ENCODE measurements at places on chromosomes 12 and 14.

DNA sequence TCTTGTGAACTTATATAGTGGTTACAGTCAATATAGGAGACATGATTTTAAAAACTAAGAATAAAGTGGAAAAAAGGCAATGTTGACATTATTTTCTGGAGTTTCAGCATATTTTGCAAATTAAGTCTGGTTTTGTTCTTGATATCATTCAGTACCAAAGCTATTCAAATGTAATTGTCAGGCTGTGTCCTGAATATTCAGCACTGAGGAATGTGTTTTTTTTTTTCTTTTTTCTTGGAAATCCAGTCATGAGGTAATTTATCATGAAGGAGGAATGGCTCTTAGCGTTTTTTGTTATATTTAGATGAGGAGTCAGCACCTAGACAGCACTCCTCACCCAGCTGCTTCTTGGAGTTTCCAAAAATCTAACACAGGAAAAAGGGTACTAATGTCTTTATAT is 225.5 kb downstream of the CCDC91 start:
- no peak for DNase-seq

DNA sequence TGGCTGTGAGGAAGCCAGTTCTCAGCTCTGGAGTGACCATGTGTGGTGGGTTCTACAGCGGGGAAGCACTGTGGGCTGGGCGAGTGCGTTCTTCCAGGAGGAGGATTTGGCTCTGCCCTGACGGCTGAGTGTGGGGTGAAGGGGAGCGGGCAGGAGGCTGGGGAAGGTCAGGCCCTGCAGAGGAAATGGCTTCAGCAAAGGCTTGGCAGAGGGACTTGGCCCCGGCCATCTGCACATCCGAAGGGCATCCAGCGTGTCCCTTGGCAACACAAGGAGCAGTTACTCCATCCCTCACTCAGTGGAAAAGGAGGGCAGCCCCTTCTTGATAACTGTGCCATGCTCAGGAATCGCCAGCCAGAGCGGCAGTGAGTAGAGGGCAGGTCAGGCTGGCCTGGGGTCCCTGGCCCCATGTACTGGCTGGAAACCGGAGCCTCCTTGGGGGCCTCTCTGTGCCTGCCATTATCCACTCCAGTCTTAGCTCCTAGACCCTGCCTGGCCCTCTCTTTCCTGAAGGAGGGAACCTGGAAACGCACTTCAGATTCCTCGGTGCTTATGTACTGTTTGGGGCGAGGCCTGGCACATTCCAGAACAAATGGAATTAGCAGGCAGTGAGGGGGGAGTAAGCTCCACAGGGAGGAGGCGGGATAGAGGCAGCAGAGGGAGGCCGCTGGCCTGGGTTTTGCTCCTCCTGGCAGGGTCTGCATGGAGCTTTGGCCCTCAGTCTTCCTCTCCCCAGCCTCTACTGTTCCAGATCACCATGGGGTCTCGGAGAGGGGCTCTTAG is 133.6 kb upstream of the NCOR2 start:
- no peak for DNase-seq

DNA sequence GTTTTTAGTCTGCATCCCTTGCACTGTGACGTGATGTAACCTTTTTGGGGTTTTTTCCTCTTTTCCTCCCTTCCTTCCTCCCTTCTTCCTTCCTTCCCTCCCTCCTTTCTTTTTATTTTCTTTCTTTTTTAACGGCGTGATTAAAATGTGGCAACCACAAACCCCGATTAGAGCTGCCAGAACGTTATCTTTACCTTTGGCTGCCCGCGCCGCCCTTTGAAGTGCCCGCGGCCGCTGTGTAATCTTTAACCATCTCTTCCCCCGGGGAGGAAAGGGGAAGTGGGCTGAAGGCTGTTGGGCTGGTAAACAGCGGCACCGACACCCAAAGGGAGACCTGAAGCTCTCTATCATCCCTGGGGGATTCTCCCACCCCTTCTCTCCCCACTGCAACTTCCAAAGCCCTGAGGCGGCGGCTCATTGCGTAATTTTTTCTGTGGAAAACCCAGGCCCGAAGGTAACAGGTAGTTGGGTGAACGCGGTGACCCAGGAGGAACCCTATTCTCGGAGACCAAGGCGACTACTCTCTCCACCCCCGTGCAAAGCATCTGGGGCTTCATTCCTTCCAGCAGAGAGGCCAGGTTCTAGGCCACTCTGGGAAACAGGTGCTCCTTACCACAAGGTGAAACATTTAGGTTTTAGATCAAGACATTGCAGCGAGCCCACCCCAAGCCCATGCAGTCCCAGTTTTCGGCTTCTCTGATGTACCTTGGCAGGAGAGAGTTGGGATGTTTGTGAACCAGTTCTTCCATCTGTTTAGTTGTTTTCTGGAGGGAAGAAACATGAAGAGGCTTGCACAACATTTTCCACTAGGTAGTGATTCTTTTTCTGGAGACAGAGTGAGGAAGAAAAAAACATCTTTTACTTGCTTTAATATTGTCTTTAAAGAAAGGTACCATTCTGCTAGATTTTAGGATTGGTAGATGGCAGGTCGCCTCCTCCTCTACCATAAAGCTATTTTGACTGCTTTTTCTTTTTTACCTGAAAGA is 1.5 kb downstream of the LGR5 start:
- no peak for DNase-seq

- no peak for DNase-seq
Measured at GRCh38 chr12:11539156-11539555, 110.3 kb upstream of the ETV6 start.

DNA sequence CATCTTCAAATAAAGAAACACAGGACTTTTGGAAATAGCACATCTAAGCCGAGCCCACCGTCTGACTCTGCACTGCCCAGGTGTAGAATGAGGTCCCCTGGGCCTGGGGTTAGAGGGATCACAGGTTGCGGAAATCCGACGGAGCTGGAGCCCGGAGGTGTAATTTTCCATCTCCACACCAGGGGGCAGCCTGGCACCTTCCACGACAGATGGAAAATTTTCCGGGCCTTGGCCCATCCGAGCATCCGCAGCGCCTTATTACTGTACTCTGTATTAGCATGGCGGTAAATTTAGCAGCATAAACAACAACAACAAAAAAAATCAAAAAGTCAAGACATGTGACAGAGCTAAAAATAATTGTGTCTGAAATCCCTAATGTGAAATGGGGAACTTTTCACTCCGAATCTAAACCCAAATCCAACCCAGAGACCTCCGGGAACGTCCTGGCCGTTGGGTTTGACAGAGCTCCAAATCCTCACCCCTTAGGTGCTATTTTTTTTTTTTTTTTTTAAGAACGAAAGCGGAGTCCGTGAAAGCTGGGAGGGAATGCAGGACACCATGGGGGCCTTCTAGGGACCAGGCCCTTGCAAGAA is 93.9 kb downstream of the KSR2 start:
- DNase-seq = peak; percentile 88

GRCh38 chr12:96495155-96495554 is 5.8 kb downstream of the CFAP54 start:
- no peak for DNase-seq

DNA sequence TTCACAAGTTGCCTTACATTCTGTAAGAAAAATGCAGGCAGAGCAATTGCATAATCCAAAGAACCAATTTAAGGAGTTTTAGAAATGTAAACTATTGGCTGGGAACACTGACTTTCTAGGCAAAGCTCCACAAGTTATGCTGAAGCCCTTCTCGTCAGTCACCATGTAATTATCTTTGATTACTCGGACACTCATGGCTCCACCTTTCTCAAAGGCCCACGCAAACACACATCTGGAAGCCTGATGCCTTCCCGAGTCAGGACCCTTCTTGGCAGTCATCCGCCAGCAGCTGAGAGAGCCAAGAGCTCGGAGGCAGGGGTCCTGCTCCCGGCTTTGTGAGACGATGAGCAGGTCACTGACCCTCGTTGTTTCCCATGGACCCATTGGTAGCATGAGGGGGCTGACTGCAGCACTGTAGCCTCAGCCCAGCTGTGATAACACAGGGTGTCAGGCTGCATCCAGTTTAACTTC is 202.2 kb downstream of the TMEM132D start:
- no peak for DNase-seq

- DNase-seq = no peak
Measured at GRCh38 chr12:52214421-52214802, 18.6 kb upstream of the KRT7 start.

GRCh38 chr14:54756656-54757392 is 145.8 kb downstream of the GCH1 start:
- DNase-seq = no peak

GRCh38 chr12:41073633-41074472 is 114.3 kb upstream of the PDZRN4 start:
- DNase-seq = no peak

GRCh38 chr14:47785058-47785457 is 109.7 kb upstream of the MDGA2 start:
- no peak for DNase-seq

- DNase-seq = no peak
Measured at GRCh38 chr14:68929623-68930307, 49.3 kb downstream of the ACTN1 start.

DNA sequence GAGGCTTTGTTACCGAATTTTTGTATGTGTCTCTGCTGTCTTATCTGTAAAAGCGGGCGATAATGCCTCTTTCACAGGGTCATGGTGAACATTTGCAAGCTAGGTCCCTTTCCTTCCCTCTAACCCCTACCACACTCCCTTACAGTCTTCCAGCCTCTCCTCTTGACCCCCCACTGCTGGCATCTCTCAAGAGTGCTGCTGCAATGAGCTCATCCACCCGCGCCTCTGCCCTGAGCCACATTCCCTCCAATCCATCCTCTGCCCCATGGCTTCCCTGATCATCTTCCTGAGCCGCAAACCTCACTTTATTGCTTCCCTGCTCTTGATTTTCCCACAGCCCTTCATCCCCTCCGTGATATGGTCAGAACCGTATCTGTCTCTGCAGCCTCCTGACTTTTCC is 343.6 kb downstream of the BCL11B start:
- peak; percentile 13 for DNase-seq

DNA sequence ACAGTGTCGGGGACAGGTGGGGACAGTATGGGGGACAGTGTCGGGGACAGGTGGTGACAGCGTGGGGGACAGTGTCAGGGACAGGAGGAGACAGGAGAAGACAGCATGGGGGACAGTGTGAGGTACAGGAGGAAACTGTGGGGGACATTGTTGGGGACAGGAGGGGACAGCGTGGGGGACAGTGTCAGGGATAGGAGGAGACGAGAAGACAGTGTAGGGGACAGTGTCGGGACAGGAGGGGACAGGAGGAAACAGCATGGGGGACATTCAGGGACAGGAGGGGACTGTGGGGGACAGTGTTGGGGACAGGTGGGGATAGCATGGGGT is 139.5 kb downstream of the TMEM121 start:
- DNase-seq = no peak

- DNase-seq = peak; percentile 70
Measured at GRCh38 chr12:121391619-121392324, 8.1 kb upstream of the RNF34 start.

GRCh38 chr14:88496414-88496813 is 58.4 kb downstream of the PTPN21 start:
- DNase-seq = no peak

GRCh38 chr14:84749191-84749955 is 780.6 kb upstream of the FLRT2 start:
- no peak for DNase-seq

DNA sequence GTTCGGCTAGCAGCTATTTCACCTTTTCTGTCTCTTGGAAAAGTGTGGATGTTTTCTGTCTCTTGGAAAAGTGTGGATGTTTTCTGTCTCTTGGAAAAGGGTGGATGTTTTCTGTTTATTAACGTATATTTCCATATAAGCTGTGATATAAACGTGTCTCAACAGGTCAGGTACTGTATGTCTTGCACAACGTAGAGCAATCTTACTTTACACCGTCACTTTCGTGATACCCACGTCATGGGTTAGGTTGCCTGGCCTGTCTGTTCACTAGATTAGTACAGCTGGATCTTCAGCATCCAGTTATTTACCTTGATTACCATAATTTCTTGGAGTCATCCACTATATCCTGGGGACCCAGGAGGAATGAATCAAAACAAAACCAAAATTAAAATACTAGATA is 14.1 kb downstream of the CLEC7A start:
- DNase-seq = no peak

Data from activated effector memory CD4-positive, alpha-beta T cell treated with anti-CD3 and anti-CD28 coated beads, Interleukin-2, amount 50 U/mL, for 16 hours (primary cell).